Dorsolateral prefrontal cortex (tissue), 122 donors: ENCODE measurements at places on chromosomes 1 and 21. TPM values are rescaled to one million over a fixed set of nuclear protein-coding genes. Genes with fewer than 3 reads are reported as not detected.

GRCh38 chr1:244839656-244840055 is 4.2 kb downstream of the COX20 start:
- DNase-seq: no peak

DNA sequence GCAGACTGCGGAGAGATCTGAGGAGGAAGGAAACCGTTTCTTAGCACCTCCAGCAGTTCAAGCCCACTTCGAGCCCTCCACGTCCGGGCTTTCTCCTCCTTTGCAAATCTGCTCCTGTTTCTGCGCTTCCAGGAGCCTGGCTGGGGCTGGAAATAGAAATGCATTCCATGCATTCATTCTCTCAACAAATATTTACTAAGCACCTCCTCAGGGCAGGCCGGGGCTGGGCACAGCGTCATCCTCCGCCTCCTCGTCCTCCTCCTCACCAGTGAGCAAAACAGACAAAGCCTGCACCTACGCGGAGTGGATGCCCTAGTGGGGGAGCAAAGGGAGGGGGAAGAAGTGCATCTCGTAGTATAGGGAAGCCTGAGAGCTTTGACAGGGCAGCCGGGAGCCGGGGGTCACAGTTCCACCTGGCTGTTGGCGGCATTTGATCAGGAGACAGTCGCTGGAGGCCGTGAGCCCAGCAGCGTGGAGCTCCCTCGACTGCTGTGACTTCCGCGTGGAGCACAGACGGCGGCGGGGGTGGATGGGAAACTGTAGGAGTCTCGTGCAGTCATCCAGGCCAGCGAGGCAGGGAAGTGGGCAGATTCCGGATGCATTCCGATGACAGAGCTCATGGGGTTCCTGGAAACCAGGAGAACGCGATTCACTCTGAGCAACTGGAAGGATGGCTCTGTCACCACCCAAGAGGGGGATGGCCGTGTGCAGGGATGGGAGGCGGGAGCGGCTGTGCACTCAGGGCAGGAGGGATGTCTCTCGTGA is 93.5 kb downstream of the SIK1 start:
- DNase-seq: no peak

- no peak for DNase-seq
Observed at GRCh38 chr1:165994107-165994506, 166.7 kb downstream of the UCK2 start.

DNA sequence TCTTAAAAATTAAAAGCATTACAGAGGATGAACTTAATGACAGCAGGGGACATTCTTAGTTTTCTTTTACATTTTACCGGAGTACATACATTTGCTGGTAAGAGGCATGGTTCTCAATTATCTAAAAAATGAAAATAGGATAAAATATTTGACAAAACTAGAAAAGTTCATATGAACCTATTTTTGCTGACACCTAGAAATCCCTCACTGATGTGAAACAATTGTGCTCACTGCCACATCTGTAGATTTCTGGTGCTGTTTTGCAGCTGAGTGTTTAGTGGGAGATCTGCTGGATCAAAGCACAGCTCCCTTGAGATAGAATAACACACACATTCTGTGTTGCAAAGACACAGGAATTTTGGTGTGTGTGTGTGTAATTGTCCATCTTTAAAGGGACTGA is 392.9 kb upstream of the B3GALT2 start:
- no peak for DNase-seq

DNA sequence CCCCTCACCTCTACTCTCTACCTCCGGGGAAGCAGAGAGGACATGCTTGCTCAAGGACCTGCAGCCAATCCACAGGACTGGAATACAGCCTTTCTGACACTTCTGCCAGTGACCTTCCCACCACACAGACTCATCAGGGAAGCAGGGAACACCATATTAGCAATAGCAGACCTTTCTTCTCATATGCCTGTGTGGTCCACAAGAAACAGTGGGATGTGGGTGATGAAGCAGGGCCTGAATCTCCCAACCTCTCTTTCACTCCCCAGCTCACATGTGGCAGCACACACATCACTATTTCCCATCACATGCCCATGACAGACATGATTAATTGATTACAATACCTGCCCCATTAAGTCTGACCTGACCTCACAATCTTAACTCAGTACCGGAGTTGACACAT is 695.1 kb downstream of the MATN1 start:
- DNase-seq: no peak

DNA sequence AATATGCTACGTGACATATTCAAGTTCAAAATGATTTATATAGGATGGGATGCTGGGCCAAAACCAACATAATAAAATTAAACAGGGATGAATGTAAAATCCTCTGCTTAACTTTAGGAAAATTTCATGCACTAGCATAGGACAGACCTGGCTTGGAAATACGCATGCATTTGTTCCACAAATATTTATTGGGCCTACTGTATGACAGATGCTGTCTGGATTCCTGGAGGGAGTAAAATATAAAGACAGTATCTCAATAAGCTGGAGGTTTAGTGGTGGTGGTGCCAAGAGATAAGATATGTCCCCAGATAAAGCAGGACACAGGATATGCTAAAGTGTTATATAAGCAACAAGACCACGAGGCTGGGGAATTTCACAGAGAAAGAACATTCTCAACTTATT is 15.1 kb downstream of the RCSD1 start:
- no peak for DNase-seq

DNA sequence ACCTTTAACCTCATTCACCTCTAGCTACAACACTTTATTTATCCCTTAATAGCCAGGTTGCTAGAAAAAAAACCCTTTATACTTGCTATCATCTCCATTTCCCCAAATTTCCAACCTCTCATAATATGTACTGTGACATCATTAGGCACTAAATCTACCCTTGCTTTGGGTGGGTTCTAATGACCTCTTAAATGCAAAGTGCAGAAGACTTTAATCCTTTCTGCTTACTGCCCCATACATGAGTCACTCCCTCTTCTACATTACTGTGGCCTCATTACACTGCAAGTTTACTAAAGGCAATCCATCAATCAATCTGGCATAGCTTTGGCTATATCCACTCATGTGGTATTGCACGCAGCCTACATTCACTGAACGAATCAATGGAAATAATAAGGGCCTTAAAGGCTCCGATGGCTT is 353.3 kb downstream of the SMYD3 start:
- no peak for DNase-seq

Gene RGSL1
- total RNA-seq: not detected
